ENCODE measurements at places on chromosomes 12 and 14.

DNA sequence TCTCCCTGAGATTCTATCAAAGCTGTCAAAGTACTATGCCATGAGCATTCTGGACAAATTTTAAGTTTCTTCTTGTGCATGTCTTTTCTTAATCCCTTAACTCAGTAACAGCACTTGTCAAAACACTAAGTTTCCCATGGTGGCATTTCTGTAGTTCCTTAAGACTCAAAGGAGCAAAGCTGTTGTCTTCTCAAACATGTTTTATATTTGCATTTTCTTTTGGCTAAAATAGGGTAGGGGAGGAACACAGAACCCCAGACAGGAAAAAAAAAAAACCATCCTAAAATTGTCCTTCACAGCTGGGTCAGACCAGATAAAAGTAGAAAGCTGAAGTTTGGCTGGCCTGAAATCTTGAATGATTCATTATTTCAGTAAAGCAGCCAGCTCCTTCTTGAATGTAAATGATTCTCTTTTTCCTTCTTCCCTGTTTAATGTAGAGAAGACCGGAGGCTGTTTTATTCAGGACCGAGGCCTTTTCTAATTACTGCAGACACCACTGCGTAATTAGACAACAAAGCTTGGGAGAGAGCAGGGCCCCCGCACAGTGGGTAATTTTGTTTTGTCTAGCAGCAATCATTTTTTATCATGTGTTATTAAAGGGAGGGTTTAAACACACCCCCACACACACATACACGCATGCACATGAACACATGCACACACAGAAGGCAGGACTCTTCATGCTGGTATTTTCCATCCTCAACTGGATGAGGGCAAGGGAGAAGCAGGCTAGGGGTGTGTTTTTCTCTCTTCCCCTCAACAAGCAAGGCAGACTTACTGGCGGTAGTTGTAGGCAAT lies 51.0 kb downstream of the PAH start:
- no peak for DNase-seq

GRCh38 chr12:69044887-69045286 lies 111.9 kb upstream of the CPM start:
- DNase-seq = no peak

DNA sequence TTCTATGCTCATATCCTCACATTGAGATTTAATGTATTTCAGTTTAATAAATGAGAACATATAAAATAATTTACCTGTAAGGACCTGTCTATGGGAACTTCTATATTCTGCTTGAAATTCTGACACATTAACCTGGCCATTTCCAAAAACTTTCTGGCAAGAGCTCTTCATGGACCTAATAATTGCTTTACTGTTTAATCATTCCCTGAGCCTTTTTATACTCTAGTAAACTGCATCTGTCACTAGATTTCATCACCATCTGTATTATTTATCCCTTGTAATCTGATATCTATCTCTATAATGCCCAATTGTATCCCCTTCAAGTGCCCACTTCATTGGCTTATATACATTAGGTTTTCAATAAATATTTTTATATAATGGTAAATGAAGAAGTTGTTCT lies 327.7 kb downstream of the RAD51B start:
- no peak for DNase-seq

DNA sequence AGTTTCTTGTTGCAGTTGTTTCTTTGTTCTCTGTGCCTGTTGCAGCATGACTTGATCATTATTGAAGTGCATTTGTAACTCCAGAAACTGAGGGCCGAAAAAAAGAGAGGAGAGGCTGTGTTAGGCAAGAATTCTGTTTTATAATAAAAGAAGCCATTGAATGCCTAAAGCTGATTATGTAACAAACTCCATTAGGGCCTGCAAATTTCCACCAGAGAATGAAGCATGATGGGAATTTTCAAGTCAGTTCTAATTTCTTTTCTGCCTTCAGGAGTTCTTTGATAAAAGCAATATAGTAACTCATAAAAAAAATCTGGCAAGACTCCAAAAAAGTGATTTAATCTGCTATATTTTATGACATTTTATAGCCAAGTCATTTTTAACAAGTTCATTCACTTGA lies 156.7 kb upstream of the RASSF8 start:
- DNase-seq = no peak

- DNase-seq = peak; percentile 43
Observed at GRCh38 chr12:130775953-130776856, 60.1 kb upstream of the RIMBP2 start.

- no peak for DNase-seq
Observed at GRCh38 chr14:39370415-39370814, 61.8 kb downstream of the FBXO33 start.

- no peak for DNase-seq
Observed at GRCh38 chr14:97213720-97214119, 416.5 kb downstream of the VRK1 start.
